Head of caudate nucleus (tissue), 42 donors: ENCODE measurements at places on chromosomes 3 and 15.

DNA sequence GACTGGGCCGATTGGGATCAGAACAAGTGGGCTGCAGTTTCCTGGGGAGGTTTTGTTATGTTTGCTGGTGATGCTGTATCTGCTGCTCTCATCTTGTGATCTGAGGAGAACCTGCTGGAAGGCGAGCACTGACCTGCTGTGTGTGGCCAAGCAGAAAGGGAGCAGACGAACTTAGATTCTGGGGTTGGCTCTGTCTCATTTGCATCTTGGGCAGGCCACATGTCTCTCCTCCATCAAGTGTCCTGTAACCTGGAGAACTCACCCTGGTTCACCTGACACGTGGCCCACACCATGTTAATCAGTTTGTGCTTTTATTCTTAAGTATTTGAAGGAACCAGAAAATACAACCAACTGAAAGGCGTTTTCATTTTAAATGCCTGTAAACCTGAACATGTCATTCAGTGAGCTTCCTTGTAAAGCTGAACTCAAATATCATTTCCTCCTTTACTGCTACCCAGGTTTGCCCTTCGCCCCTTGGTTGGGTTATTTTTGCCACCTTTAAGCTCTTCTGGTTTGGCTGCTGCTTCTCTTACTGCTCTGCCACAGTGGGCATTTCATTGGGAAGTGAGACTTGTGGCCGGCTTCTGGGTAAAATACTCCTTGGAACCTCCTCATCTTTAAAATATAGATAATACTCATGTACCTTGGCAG, 33.5 kb upstream of the TRAK1 start:
- DNase-seq: no peak

DNA sequence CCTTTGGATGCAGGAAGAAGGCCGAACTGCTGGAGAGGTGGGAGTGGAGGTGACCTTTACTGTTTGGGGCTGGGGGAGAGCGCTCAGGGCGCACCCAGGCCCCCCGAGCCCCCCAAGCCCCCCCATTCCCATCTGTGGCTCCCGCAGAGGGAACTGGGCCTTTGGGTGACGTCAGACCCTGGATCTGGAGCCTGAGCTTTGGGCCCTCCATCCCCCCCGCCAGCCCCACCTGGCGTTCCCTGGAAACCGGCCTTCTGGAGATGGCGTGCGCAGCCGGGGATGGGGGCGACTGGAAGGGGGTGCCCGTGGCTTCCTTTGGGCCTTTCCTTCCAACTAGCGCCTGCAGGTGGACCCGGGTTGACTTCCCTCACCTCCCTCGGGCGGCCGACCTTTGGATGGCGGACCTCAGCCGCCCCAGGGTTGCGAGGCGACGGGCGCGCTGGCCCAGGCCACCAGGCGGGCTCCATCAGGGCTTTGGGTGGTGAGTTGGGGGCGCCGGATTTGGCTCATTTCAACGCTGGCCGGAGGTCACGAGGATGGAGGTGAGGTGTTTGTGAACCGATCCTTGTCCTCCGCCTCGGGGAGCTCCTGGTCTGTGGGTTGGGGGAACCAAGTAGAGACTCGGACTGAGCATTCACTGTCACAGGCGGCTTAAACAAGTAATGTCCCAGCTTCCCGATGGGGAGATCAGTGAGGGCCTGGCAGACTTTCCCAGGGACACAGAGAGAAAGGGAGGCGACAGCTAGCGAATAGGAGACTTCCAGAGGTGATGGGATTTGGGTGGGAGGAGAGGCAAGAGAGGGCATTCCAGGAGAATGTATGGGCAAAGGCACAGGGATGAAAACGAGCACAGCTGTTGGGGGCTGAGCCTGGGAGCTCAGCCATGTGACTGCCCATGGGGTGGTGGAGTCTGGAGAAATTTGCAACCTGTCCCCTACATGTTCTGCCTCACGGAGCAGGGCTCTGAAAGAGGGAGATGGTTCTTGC, 709 bp downstream of the SCAMP5 start:
- DNase-seq: peak; percentile 63

- DNase-seq: no peak
Observed at GRCh38 chr15:101560722-101561583, 71.4 kb upstream of the PCSK6 start.

- DNase-seq: no peak
Observed at GRCh38 chr3:58874795-58875194, 175.0 kb downstream of the CFAP20DC start.

DNA sequence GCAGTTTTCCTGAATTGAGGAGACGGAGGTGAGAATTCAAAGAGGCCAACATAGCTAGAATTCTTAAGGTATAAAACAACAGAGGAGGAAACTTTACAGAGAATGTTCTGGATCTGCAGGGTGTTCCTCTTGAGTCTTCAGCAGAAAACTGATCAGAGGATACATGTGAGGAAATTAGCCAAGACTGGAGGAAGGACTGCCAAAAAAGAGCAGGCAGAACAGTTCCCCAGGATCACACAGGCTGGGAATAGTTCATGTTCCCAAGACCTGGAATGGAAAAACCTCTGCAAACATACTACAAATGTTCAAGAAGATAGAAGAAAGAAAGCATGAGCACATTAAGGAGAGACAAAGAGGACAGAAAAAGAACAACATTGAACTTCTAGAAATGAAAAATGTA, 7.5 kb downstream of the SLC49A4 start:
- no peak for DNase-seq

DNA sequence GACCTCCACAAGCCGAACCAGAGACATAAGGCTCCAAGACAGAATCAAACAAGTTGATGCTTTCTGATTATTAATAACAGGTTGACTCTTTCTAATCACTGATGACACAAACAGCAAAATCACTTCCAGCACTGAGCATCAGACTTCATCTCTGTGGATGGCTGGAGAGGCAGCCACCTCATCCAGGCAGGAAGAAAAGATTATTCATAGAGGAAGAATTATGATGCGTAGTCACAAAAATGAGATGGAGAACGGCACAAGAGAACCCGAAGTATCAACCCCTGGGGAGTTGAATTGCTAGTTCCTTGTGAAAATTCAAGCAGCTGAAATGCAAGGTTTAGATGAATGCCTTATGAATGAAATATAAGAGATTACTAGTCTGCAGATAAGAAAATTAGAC, 49.9 kb upstream of the LMCD1 start:
- no peak for DNase-seq

DNA sequence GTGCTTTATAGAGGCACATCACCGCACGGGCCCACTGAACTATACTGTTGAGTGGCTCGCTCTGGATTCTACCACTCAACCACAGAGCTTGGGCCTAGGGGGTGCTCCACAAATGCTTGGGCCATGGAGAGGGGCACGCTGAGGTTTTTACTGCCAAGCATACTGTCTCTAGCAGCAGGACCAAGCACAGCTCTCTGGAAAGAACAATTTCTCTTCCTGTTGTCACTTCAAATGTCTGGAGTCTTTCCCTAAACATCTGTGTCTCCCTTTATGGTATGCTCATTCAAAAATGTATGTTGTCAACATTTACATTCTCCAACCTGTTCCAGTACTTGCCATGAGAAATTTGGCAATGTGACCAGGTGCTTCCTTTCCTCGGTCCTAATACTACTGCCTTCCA, 114.7 kb upstream of the TPM1 start:
- no peak for DNase-seq

GRCh38 chr3:7423995-7424394, 563.1 kb downstream of the GRM7 start:
- DNase-seq: no peak

- DNase-seq: no peak
Observed at GRCh38 chr3:172066880-172067796, 27.8 kb downstream of the FNDC3B start.

DNA sequence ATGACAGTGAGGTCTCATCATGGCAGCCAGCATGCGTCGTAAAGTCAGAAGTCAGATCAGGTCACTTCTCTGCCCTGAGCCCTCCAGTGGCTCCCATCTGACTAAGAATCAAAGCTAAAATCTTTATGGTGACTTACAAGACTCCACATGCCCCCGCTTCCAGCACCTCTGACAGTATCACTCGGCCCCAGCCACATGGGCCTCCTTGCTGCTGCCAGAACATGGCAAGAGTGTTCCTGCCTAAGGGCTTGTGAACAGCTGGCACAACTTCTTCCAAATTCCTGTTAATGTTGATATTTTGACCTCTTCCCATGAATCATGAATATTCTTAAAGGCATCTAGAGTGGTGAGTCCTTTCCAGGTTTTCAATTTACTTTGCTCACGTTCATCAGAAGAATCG, 20.5 kb downstream of the POLR2M start:
- DNase-seq: no peak

DNA sequence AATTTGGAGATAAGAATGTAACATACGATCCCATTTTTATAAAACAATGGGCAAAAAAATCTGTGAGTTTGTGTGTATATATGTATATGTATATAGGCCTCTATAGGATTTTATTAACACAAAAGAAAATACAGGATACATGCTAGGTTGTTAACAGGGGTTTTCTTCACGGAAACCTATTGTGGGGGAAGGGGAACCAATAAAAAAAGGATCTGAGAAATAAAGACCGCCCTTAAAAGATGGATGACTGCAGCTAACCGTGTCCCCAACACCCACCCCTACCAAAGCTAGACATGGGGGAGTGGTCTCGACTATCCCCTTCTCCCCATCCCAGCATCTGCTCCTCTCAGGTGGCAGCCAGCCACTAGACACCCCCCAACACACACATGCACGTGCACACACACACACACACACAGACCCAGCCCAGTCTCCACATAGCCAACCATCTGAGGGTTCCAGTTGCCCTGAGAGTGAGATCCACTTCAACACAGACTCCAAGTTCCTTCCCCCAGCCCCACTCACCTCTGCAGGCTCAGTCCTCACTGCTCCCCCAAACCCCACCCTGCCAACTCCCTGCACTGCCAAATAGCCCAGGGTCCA, 132.9 kb downstream of the TPRA1 start:
- no peak for DNase-seq

DNA sequence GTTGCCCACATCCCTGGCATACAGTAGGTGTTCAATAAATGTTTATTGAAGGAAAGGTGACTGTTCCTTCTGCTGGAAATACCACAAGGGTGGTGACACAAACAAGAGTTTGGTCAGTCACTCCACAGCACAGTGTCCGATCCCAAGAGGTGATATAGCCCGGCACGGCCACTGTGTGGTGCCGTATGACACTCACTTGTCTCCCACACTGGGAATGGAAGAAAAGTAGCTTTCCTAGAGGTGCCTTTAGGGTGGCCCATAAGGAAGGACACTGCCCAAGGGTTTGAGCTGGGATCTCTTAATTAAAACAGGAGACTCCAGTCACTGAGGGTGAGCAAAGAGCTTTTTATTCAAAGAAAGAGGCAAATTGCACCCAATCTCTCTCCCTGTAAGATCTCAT, 40.5 kb downstream of the TGM4 start:
- no peak for DNase-seq

GRCh38 chr3:45035441-45036301, 9.6 kb downstream of the CLEC3B start:
- peak; percentile 69 for DNase-seq

DNA sequence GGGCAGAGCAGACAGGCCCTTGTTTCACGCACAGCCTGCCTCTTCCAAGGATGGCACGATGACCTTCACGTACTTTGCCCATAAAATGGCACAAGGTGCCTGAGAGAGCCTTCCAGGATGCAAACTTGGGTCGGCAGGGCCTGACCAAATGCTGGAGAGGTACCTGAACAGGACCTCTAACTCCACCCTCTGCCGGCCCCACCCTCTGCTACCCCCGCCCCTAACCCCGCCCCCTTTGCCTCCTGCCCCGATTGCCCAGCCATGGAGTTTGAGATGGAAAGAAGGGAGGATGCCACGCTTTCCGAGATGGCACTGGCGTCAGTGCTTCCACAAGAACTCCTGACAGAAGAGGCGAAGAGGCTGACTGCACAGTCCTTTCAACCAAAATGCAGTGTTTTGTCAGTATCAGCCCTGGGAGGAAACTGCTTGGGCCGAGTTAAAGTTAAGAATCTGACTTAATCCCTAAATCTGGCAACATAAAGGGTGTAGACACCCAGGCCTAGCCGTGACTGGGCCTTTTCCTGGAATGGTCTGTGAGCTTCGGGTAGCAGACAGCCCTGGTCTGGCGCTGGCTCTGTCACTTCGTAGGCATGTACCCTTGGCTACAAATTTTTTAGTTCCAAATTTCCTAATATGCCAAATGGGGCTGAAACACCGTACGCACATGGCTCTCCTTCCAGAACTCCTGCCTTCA, 230.3 kb upstream of the RGMA start:
- no peak for DNase-seq

DNA sequence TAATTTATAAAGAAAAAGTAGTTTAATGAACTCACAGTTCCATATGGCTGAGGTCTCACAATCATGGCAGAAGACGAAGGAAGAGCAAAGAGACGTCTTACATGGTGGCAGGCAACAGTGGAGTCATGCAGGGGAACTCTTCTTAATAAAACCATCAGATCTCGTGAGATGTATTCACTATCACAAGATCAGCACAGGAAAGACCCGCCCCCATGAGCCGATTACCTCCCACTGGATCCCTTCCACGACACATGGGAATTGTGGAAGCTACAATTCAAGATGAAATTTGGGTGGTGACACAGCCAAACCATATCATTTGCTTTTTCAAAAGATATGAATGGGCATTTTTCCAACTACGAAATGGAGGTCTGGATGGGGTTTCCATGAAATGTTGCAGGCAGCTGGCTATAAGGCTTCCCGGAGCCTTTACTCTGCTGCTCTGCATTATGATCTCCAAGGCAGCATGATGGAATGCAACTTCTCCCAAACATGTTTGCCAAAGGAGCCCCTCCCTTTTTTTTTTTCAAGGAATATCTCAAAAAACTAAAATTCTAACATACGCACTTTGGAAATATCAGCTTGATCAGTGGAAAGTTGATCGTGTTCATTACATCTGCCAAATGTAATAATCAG, 189.7 kb downstream of the MEX3B start:
- DNase-seq: no peak

- no peak for DNase-seq
Observed at GRCh38 chr3:103554451-103554850, 1119.6 kb downstream of the ZPLD1 start.

DNA sequence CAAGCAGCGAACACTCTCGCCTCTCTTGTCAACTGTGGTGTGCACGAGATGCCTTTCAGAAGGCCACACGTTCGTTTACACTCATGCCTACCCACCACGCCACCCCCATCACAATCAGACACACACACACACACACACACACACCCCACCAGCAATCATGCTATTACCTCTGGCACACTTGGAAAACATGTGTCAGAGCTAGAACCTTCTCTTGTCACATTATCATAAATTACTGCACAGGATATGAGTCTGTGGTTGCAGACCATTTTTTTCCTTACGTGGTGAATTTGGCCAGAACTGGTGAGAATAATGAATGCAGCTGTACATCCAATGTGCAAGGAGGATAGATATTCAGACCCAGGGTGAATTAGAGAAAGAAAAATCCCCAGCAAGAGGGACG, 52.4 kb downstream of the TRIM69 start:
- DNase-seq: no peak
